ENCODE measurements at places on chromosomes 6 and 20.

GRCh38 chr20:7499201-7499600, 441.1 kb downstream of the HAO1 start:
- H3K27me3 ChIP-seq: no peaks in the 10 kb centered on the region
- H3K4me3 ChIP-seq: no peak overlapping the region
- H3K27ac ChIP-seq: no peak overlapping the region
- no peaks in the 10 kb centered on the region for H3K4me1 ChIP-seq

- peaks cover 6% of the 10 kb centered on the region for H3K27me3 ChIP-seq
- H3K4me1 ChIP-seq: no peaks in the 10 kb centered on the region
- H3K36me3 ChIP-seq: no peaks in the 10 kb centered on the region
- DNase-seq: no peak
- no peak overlapping the region for H3K4me3 ChIP-seq
Observed at GRCh38 chr20:38649275-38649891, 47.8 kb downstream of the ARHGAP40 start.

GRCh38 chr6:46276576-46277142, 105.9 kb upstream of the ENPP5 start:
- no peaks in the 10 kb centered on the region for H3K27me3 ChIP-seq
- peaks cover 14% of the 10 kb centered on the region for H3K4me1 ChIP-seq
- no peaks in the 10 kb centered on the region for H3K36me3 ChIP-seq
- H3K4me3 ChIP-seq: no peak overlapping the region
- H3K27ac ChIP-seq: no peak overlapping the region

- H3K36me3 ChIP-seq: peaks cover 24% of the 10 kb centered on the region
- H3K27ac ChIP-seq: no peak overlapping the region
- DNase-seq: no peak
- peaks cover 4% of the 10 kb centered on the region for H3K4me1 ChIP-seq
- H3K27me3 ChIP-seq: no peaks in the 10 kb centered on the region
Observed at GRCh38 chr6:157314705-157315321, 8.5 kb downstream of the TMEM242 start.

GRCh38 chr6:45072016-45072415, 256.1 kb upstream of the RUNX2 start:
- no peaks in the 10 kb centered on the region for H3K27me3 ChIP-seq
- no peaks in the 10 kb centered on the region for H3K4me1 ChIP-seq
- H3K4me3 ChIP-seq: no peak overlapping the region

- no peak overlapping the region for H3K27ac ChIP-seq
- H3K36me3 ChIP-seq: no peaks in the 10 kb centered on the region
- no peaks in the 10 kb centered on the region for H3K27me3 ChIP-seq
- no peak for DNase-seq
Observed at GRCh38 chr6:70636596-70636995, 31.1 kb upstream of the SMAP1 start.

- H3K36me3 ChIP-seq: peaks cover 19% of the 10 kb centered on the region
- H3K4me3 ChIP-seq: no peak overlapping the region
- H3K27ac ChIP-seq: no peak overlapping the region
Observed at GRCh38 chr20:1912646-1913045, 17.4 kb downstream of the SIRPA start.

DNA sequence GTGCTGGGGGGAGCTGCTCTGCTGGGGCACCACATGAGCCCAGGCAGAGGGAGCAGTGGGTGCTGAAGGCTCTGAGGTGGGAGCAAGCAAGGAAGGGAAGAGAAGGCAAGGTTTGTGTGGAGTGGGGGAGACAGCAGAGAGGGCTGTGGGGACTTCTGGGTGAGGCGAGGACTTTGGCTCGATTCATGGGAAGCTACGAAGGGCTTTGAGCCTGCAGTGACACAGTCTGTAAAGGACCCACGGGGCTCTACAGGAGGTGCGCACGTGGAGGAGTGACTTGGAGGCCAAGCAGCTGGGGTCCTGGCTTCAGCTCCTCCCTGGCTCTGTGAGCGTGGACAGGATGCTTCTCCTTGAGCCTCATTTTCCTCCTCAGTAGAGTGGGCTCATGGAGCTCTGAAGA, 29.1 kb upstream of the CSNK2A1 start:
- no peak overlapping the region for H3K27ac ChIP-seq
- no peaks in the 10 kb centered on the region for H3K36me3 ChIP-seq
- H3K27me3 ChIP-seq: no peaks in the 10 kb centered on the region
- no peak overlapping the region for H3K4me3 ChIP-seq
- no peak for DNase-seq

GRCh38 chr20:4853757-4854560, 132.2 kb downstream of the PRND start:
- peaks cover 20% of the 10 kb centered on the region for H3K36me3 ChIP-seq
- H3K27me3 ChIP-seq: no peaks in the 10 kb centered on the region
- no peaks in the 10 kb centered on the region for H3K4me1 ChIP-seq
- no peak overlapping the region for H3K27ac ChIP-seq
- DNase-seq: no peak
- H3K4me3 ChIP-seq: no peak overlapping the region

GRCh38 chr20:51802170-51802751, at the start of gene SALL4:
Gene SALL4 (minus strand): TSS chr20:51802521. CDS start chr20:51802408, 113 bp downstream.
- H3K4me3 ChIP-seq: peak within 1 kb of the TSS; percentile 51
- DNase-seq: no peak
- peaks cover 11% of the 10 kb centered on the region for H3K4me1 ChIP-seq
- no peak within 1 kb of the TSS for H3K27ac ChIP-seq

Measured in ascending aorta (tissue), 2 donors.